ENCODE measurements at places on chromosomes 13 and 19. TPM values are rescaled to one million over a fixed set of nuclear protein-coding genes. Genes with fewer than 3 reads are reported as not detected.

ZNF587 gene
- total RNA-seq: 20.9 TPM

DNA sequence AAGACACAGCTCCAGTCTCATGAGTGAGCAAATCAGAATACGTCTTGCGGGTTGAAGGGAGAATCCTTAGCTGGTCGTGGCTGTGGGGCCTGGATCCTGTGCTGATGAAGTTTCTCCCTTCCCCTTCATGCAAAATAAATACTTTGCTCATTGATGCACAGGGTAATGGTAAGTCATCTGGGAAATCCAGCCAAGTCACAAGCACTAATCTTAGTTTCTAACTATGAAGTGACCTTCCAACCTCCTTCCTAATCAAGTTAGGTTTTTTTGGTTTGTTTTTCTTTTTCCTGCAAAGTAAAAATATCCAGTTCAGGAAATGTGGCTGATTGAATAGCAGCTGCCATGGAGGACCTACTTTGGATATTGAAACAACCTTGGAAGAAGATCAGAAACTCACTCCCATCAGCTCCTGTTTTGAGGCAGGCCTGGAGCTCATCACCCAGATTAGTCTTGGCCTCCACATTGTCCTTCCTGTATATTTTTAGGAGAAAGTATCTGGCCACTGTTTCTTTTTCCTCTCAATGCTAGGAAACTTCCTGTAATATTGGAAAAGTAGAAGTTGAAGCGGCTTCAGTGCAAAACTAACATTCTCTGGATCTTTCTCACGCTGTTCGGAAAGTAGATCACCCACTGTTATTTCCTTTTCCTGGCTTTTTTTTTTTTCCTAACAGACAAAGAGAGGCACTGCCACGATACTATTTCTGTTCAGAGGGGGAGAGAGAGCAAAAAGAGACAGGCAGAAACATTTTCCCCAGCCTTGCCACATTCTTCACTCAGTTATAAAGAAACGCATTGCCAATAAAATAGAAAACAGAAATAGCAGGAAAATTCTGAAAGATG, 12.3 kb upstream of the ARL11 start:
- no peak for DNase-seq

PALM3 gene
- not detected for total RNA-seq

ZNF491 gene
- total RNA-seq: 0.33 TPM

- DNase-seq: no peak
These were observed 26.2 kb upstream of the NCCRP1 start for GRCh38 chr19:39170386-39171231.

SLITRK5 gene
- total RNA-seq: under 0.01 TPM

DNA sequence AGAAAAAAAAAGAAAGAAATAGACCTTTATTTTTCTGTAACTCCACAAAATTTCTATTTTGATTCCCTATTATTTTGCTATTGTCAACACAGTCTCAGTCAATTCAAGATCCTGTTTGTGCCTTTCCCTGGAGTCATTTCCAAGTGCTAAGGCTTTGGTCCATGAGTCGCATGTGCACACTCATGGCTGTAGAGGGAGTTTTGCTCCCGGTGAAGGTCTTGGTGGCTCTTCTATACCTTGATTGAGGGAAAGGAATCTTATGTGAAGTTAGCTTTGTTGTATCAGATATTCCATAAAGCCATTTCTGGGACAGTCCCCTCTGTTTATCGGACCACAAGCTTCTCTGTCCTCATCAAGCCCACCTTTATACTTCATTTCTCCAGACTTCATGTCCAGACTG, 58.7 kb upstream of the ALOX5AP start:
- DNase-seq: no peak

APOC4 gene
- not detected for total RNA-seq

OR7A5 gene
- total RNA-seq: not detected

ZNF132 gene
- 3.1 TPM for total RNA-seq

GRCh38 chr13:107271227-107271626, 703.3 kb upstream of the ARGLU1 start:
- no peak for DNase-seq

PEG3 gene
- not detected for total RNA-seq

CYSLTR2 gene
- 2.4 TPM for total RNA-seq

DNA sequence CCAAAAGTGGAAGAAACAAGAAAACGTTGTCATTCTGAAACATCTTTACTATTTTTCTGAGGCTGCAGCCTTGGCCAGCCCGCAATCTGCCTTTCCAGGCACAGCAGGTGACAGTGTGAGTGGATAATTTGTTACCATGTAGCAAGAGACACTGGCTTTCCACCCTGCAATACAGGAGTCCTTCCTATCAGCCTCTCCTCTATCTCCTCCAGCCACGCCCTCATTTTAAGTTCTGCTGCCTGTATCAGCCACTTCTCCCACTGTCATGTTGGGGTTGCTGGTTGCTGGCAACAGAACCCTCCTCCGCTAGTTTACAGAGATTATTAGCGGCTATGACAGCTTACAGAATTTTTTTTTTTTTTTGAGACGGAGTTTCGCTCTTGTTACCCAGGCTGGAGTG, 7.7 kb upstream of the LGALS7 start:
- DNase-seq: no peak

DNA sequence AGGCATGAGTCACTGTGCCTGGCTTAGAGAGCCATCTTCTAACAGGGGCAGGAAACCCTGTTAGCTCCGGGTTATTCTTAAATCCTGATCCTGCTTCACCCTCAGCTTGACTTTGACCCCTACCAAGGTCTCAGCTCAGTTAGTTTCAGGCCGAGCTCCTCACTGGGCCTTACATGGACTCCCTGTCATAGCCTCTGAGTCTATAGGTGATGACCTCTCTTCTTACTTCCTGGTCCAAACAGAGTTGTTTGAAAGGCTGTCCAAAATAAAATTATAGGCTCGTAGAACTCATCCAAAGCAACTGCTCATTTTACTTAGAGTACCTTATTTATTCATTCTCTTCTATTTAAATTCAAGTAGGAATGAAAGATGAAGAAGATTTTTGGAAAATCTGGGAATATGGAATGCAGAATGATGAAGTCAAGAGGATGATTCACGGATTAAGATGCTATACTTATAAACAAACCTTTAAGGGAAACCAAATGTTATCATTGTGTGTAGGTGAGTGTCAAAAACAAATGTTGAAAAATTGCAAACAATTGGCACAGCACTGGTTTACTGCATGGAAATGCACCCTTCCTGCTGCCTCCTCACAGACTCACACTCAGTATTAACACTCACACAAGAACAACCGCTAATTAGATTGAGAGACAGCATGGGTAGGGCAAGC, 174.1 kb downstream of the RGCC start:
- DNase-seq: no peak

- DNase-seq: no peak
These were observed 18.3 kb downstream of the VWA8 start for GRCh38 chr13:41942462-41943094.

ZSCAN4 gene
- not detected for total RNA-seq

Data from activated CD4-positive, alpha-beta memory T cell treated with anti-CD3 and anti-CD28 coated beads for 36 hours (primary cell).